Fibroblast of skin of scalp (primary cell): ENCODE measurements at places on chromosomes 4 and X.
A peak's percentile ranks its signal among the peaks of the same experiment; 100 is the strongest.

GRCh38 chr4:4521136-4521535 is 20.7 kb downstream of the STX18 start:
- DNase-seq: no peak

GRCh38 chrX:4225086-4225485 is 511.6 kb upstream of the PRKX start:
- DNase-seq: peak; percentile 1

DNA sequence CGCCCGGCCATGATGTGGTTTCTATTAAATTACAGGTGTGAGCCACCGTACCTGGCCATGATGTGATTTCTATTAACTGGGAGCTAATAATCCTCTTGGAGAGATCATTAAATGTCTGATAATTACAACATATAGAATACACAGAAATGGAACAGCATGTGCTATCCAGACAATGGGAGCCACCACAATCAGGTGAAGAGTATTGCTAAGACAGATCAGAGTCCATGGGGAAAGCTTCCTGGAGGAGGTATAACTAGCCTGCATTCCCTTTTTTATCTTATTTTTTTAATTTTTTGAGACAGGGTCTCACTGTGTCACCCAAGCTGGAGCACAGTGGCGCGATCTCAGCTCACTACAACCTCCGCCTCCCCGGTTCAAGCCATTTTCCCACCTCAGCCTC is 146.8 kb downstream of the CHRNA9 start:
- no peak for DNase-seq

DNA sequence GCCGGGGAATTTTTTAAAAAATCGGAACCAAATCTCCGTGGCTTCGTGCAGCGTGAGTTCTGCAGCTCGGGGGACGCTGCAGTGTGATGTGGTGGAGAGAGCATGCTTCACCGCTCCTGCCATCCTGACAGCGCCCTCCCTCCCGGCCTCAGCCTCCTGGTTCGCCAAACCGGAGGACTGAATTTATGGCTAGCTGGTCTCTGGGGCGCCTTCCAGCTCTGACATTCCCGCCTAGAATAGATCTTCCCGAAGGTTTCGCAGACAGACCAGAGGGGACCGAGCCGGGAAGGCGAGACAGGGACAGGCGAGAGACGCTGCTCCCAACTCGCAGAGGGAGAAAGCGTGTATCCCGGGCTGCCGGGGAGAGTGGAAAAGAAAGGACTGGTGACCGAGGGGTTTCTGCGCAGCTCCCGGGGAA is 25.9 kb downstream of the HOPX start:
- peak; percentile 39 for DNase-seq

- DNase-seq: no peak
These were observed at the start of gene CCDC120 for GRCh38 chrX:49058794-49059193. Gene CCDC120 (plus strand): TSS chrX:49058999. CDS start chrX:49062042, 3,043 bp downstream.

- no peak for DNase-seq
These were observed 12.4 kb downstream of the SLC34A2 start for GRCh38 chr4:25667931-25668557.

DNA sequence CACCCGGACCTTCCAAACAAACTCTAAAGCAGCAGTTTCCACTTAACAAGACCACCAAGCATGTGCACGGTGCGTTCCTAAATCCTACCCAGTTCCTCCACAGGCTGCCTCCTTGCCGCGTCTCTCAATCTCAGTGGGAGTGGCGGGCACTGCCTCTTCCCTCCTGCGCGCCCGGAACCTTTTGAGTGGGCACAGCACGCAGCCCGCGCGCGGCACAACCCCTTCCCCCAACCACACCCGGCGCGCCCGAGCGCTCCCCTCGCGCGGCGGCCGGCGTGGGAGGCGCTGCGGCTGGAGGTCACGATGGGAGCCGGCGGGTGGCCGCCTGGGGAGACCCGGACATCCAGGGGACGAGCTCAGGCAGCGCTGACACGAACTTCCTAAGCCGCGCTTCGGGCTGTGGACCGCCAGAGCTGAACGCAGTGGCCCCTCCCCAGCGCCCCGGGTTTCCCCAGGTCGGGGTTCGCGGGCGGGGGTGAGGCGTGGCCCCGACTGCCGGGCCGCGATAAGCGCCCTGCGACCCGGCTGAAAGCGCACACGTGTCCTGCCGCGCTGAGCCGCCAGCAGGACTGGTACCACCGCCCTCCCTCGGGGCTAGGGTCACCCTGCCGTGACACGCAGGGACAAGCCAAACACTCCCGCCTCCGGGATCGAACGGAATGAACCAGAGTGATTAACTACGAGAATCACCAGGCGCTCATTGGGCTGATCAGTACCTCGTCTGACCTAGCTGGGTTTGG is at the start of gene ABCG2:
TSS of gene ABCG2 (minus strand) at position 151 of the 740 bp plus-strand sequence. CDS start 18,644 bp downstream, outside the sequence.
- peak; percentile 46 for DNase-seq

GRCh38 chr4:1907848-1908525 is 36.8 kb downstream of the NSD2 start:
- DNase-seq: no peak

GRCh38 chr4:78784236-78784865 is 8.2 kb downstream of the BMP2K start:
- DNase-seq: peak; percentile 81

GRCh38 chrX:75673468-75673867 is 111.6 kb downstream of the MAGEE2 start:
- no peak for DNase-seq

GRCh38 chr4:146123231-146123630 is 52.3 kb upstream of the LSM6 start:
- DNase-seq: no peak

DNA sequence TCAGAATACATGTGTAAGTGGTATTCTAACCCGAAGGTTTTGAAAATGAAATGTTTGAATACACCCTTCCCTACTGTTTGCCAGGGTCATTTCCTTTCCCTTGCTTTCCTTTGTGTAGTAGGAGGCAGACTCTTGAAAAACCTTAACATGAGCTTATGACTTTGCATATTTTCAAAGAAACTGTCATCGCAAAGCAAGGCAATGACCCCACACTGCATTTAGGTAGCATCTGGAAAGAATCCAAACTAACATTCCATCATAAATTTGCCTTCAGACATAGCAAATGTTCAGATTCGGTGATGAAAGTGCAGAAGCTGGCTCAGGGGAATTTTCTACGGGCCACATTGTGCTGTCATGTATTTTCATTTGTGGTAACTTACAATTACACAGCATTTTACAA is 32.3 kb downstream of the SH2D1A start:
- peak; percentile 40 for DNase-seq

DNA sequence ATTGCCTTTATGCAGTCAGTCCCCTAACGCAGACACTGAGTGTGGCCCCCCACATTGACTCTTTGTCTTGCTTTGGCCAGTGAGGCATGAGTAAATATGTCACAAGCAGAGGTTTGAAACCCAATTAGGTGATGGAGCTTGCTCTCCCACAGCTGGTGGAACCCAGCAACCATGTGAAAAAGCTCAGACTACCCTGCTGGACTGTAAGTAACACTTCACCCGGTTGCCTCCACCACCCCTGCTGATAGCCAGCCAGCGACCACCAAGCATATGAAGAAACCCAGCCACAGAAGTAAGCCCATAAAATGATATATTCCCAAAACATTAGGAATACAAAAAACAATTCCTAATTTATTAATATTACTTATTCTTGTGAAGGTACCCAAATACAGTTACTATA is 21.6 kb upstream of the PDCL2 start:
- no peak for DNase-seq

GRCh38 chr4:145216535-145216934 is 36.1 kb upstream of the OTUD4 start:
- peak; percentile 56 for DNase-seq

GRCh38 chr4:16952896-16953630 is 54.6 kb upstream of the LDB2 start:
- peak; percentile 50 for DNase-seq

DNA sequence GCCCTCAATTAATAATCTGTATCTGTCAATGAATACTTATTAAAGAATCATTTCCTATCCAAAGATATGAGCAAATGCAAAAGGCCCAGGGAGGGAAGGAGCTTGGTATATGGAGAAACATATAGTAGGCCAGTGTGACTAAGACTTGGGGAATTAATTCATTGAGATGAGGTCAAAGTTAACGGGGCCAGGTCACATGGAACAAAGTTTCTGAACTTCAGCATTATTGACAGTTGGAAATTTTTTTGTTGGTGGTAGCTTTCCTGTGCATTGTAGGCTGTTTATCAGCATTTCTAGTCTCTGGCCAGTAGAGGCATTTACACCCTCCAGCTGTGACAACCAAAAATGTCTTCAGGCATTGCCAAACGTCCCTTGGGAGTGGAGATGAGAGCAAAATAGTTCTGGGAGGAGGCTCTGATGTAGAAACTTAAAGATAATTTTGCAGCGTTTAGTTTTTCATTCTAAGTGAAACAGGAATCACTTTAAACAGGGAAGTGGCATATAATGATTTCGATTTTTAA is 202.0 kb downstream of the SLC4A4 start:
- peak; percentile 61 for DNase-seq

- DNase-seq: no peak
These were observed 637.8 kb downstream of the RAB28 start for GRCh38 chr4:12846368-12846767.

GRCh38 chr4:94084155-94084554 is 123.5 kb upstream of the SMARCAD1 start:
- DNase-seq: no peak

DNA sequence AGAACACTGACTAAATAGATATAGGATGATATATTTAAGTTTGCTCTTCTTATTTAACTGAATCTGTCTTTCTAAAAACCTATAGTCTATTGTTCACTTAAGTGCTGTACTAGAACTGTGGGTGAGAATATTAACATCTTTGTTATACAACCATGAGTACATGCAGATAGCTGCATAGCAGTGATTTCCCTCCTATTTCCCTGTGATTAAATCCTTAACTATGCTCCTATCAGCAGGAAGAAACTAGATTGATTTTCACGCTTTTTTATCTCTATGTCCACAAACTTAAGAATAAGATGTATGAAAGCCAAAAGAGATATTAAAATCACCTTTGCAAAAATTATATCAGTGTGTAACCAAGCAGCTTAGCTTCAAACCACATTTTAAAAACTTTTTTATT is 11.3 kb upstream of the UGT2A3 start:
- no peak for DNase-seq

DNA sequence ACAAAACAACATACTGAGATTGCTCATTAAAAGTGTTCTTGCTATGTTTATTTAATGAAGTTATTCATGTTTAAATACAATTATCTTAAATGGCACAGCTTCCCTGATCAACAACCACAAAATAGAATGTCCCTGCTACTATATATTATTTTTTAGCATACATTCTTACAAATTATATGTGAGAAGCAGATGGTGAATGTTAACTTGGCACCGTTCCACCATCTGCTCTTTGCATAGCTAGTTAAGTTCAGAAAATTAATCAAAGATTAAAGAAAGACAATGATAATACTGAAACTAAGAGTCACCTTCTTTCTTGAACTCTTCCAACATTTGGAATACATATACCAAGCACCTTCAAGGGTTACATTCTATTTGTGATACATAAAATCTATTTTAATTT is 94.2 kb downstream of the PPP3CA start:
- DNase-seq: no peak

- no peak for DNase-seq
These were observed 101.8 kb downstream of the HMX1 start for GRCh38 chr4:8769645-8770517.

DNA sequence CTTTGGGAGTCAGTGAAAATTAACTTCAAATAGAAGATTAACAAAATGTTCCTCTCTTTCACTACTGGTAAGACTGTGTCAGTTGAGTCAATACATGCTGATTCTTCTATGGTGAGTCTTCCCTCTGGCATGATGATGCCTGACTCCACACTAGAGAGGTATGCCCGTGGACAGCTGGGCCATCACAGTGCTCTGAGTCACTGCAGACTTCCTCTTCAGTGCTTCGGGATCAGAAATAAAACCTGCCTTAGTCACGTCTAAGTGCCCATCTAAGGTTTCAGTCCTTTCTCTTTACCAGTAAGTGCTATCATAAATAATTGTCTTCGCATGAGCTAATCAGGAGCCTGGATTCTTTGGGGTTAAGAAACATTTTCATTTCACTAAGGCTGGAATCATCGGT is 1.6 kb upstream of the ASB5 start:
- peak; percentile 100 for DNase-seq

GRCh38 chr4:29861307-29861706 is 858.9 kb upstream of the PCDH7 start:
- DNase-seq: no peak

DNA sequence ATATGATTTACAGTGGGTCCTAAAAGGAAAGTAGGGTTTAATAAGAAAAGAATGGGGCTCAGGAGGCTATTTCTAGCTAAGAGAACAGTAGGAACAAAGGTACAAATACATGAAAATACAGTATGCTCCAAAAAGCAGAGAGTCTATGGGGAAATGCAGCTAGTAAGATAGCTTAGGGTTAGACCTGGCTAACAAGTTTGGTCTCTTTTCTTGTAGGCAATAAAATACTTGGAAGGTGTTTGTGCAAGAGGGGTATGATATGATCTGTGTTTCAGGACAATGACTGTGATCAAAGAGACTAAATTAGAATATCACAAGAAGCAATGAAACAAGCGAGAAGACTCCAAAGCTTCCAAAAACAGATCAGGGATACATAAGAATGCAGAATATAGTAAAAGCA is 33.5 kb upstream of the SH3KBP1 start:
- DNase-seq: no peak

GRCh38 chr4:89586318-89586717 is 250.6 kb downstream of the SNCA start:
- DNase-seq: no peak

GRCh38 chr4:63528256-63528991 is 880.8 kb downstream of the TECRL start:
- no peak for DNase-seq

DNA sequence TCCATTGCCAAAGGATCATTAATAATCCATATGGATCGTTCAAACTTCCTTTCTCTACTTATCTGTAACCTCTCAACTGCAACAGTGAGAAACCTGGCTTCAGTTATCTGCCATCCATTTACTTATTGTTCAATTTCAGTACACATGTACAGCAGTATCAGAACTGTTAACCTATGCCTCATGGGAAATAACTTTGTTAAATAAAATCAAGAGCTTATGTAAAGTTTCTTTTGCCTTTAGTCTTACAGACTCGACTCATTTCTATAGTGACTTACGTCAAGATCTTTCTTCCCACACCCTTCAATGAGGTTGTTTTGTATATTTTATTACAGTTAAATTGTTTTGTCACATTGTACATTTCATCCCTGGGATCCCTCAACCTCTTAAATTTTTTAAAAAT is 11.4 kb downstream of the UBQLN2 start:
- DNase-seq: no peak

- DNase-seq: peak; percentile 58
These were observed 92.8 kb downstream of the CBR4 start for GRCh38 chr4:168917138-168917779.

- no peak for DNase-seq
These were observed 364.0 kb downstream of the TMA16 start for GRCh38 chr4:163858515-163858914.

DNA sequence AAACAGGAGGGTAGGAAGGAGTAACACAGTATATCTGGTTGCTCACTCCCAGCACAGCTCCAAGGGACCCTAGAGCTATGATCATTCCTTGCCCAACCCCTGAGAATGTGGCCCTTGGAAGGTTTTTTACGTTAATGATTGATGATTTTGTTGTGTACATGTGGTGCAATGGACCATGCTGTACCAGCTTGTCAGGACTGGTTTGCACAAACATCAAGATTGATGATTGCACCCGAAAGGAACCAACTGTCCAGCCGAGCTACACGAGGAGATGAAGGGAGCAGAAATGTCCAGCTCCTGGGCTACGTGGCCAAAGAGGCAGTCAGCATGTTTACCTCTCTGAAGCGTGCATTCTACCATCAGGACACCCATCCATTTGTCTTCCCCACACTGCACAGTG is 83.2 kb upstream of the USP9X start:
- no peak for DNase-seq
